ENCODE measurements at places on chromosomes 7 and 10.

- DNase-seq: no peak
Observed at GRCh38 chr7:41203542-41203941, 499.3 kb downstream of the INHBA start.

DNA sequence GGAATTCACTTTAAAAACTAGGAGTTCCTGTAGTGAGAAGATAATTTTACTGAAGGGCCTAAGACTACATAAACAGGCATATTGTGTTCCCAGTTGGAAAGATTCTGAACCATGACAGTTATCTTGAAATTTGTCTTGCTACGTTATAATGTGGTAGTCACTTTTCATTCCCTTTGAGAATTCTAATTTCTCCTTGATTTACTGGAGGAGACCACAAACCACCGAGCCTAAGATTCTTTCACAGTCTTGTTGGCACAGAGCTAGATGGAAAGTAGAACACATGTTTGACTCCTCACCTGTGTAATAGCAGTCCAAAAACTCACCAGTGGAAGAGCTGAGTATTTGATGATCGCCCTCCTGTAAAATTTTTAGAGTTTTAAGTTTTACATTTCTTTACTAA lies 4.9 kb downstream of the ARMC10 start:
- no peak for DNase-seq

DNA sequence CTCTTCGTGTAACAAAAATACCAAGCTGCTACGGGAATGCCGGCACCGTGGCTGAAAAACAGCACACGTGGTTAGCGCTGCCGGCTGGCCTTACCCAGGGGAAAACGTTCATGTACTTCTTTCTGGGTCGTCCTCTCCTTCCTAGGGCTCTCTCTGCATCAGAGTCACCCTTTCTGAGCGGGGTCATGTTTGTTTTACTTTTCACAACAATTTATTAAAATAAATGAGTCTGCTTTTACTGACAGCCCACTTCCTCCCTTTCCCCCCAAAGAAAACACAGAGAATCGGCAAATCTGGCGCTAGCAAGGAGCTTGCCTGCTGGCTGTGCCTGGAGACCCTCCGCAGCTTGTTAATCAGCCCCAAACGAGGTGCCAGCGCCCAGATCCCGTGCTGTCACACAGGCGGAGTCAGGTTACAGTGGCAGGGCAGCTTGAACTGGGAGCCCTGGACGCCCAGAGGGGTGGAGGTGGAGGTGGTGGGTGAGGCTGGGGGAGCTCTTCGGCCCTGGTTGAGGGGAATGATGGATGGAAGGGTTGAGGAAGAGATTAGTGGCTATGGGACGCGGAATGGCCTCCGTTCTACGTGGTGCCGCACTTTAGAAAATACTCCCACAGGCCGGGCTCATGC lies 162.2 kb upstream of the TNS3 start:
- no peak for DNase-seq

DNA sequence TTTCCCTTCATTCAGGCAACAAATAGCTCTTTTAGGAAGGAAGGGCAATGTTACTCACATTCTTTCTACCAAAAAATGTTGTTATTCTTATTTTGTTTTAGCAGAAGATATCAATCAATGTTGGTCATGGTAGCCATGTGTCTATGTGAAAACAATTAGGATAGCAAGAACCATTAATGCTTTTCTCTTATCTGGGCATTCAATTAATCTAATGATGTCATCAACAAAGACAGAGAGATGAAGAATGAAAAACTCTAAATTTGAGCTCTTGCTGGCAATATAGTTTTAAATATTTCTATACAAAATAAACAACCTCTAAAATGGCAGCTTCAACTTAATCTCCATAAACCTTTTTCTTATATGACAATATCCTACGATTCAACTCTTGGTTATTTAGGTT lies 353.7 kb upstream of the ANKRD30A start:
- DNase-seq: no peak

DNA sequence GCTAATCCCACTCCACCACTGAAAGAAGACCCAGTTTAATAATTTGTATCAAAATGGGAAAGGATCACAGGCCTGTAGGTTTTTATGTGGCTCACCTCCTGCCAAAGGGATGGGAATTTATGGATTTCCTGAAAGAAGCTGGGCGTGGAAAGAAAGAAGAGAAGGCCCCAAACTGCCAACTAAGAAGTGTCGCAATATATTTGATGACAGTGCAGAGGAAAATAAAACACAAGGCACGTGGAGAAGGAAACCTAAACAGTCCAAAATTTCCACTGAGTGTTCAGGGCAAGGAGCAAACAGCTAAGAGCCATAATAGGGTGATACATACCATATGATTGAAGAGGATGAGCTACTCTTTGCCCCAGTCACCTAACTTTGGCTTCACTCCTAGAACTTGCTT lies 667.2 kb downstream of the GATA3 start:
- no peak for DNase-seq

- DNase-seq: no peak
Observed at GRCh38 chr10:108250936-108251620, 1086.6 kb upstream of the SORCS1 start.

DNA sequence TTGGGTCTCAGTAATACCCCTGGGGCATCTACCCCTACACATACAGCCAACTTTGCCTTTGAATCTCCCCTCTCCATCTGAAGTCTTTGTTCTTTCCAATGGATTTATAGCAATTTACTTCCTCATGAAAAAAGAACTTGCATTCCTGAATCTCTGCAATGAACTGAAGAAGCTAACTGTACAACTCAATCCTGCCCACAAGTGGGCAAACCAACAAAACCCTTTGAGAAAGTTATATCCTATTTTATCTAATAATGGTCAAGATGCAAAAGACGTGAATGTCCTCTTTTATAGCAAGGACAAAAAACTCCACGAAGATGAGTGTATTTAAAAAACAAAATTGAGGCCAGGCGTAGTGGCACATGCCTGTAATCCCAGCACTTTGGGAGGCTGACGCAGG lies 991.3 kb downstream of the LRMDA start:
- DNase-seq: no peak

GRCh38 chr10:34862892-34863291 lies 47.8 kb upstream of the PARD3 start:
- DNase-seq: no peak

- DNase-seq: no peak
Observed at GRCh38 chr10:32210306-32211045, 136.5 kb downstream of the EPC1 start.

DNA sequence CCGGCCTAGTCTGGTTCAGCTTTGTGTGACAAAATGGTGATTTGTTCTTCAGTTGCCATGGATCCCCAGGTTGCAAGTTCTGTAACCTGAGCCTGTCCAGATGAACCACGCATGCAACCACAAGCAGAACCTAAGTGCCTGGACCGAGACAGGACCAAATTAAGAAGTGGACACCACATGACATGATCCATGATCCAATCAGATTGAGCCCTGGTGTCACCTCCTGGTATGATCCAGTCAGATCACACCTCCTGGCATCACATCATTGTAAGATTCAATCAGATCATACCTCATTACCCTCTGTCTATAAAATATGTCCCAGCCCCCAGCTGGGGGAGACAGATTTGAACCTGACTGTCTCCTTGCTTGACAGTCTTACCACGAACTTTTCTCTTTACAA lies 70.0 kb downstream of the MALSU1 start:
- no peak for DNase-seq

- no peak for DNase-seq
Observed at GRCh38 chr7:73533742-73534141, 11.6 kb upstream of the BAZ1B start.

GRCh38 chr7:35334506-35334905 lies 80.6 kb upstream of the TBX20 start:
- no peak for DNase-seq

- DNase-seq: no peak
Observed at GRCh38 chr10:92413519-92413918, 122.6 kb downstream of the MARCHF5 start.

GRCh38 chr10:63515002-63515763 lies 6.0 kb upstream of the REEP3 start:
- no peak for DNase-seq

- DNase-seq: no peak
Observed at GRCh38 chr10:132820056-132820455, 34.1 kb upstream of the NKX6-2 start.

GRCh38 chr7:5872326-5872725 lies 8.3 kb upstream of the OCM start:
- DNase-seq: no peak

GRCh38 chr10:34789966-34790506 lies 25.1 kb downstream of the PARD3 start:
- no peak for DNase-seq

DNA sequence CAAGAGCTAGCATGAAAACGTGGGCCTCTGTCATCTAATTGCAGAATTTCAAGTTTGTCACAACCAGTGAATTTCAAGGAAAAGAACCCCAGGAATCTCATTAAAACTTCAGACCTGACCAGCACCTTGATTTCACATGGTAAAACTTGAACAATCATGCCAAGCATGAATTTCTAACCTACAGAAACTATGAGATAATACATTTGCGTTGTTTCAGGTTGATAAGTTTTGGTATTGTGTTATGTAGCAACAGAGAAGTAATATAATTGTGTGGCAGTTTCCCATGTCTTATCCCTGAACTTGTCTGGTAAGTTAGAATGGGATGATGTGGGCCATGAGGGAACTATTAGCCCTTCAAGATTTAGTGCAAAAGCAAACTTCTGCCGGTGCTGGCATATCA lies 530.1 kb downstream of the ANKRD7 start:
- DNase-seq: no peak

DNA sequence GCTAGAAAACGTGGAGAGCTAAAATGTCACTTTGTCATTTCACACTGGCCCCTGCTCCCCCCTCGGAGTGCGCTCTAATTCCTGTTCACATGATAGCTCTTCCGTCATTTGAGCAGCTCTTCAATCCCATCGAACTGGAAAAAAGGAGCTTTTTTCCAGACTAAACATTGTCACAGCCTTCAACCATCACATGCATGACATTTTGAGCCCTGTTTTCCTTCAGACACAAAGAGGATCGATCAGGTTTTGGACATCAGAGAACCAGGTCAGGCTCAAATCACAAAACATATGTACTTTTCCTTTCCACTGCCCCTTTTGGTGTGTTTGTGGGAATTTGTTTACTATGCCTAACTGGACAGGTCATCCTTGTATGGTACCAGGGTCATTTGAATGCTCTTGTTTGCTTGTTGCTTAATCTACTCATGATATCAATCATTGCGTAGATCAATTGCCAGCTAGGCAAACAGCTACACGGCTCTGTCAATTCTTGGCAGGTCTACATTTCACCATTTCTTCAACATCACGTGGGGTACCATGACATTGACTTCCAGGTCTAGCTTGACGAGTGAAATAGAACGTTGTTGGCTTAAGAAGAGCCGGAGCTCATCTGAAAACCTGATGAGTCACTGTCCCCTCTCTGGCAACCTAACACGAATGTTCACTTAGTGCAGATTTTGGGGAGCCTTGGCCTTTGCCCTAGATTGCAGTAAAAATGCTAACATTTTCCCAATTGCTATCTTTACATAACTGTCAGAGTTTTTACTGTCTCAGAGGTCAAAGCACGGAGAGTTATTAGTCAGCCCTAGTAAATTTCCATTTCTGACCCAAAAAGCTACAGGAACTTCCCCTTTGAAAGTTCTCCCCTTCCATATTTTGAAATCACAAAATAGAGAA lies 87.3 kb downstream of the LYZL2 start:
- DNase-seq: no peak

DNA sequence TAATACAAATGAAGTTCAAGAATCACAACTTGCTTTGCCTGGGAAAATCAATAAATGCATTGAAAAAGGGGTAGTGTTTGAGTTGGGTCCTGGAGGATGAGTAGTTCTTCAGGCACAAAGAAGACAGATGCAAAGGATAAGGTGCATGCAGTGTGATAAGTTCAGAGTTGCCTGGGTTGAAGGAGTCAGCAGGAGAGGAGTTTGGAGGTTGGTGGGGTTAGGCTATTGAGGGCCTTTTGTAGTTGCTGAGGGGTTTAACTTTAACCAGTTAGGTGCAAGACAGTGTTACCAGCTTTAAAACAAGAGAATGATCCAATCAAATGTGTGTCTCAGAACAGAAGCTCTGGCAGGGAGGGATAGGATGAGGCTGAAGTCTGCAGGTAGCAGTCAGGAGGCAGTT lies 44.3 kb upstream of the GLCCI1 start:
- DNase-seq: no peak

Measured in effector CD8-positive, alpha-beta T cell (primary cell).